ENCODE measurements at places on chromosomes 6 and 20. TPM values are rescaled to one million over a fixed set of nuclear protein-coding genes. Genes with fewer than 3 reads are reported as not detected.

GRCh38 chr6:139060332-139060731, 31.8 kb downstream of the ABRACL start:
- no peak for DNase-seq

- DNase-seq: no peak
Observed at GRCh38 chr20:17992847-17993513, 24.2 kb downstream of the MGME1 start.

DNA sequence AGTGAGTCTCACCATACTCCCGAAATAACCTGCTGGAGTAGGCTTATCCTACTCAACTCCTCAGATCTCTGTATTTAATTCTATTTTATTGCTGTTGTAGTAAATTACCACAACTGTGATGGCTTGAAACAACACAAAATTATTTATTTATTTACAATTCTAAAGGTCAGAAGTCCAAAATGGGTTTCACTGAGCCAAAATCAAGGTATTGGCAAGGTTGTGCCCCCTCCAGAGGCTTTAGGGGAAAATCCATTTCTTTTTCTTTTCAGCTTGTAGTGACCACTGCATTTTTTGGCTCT, 869 bp upstream of the SLC17A2 start:
- no peak for DNase-seq

DNA sequence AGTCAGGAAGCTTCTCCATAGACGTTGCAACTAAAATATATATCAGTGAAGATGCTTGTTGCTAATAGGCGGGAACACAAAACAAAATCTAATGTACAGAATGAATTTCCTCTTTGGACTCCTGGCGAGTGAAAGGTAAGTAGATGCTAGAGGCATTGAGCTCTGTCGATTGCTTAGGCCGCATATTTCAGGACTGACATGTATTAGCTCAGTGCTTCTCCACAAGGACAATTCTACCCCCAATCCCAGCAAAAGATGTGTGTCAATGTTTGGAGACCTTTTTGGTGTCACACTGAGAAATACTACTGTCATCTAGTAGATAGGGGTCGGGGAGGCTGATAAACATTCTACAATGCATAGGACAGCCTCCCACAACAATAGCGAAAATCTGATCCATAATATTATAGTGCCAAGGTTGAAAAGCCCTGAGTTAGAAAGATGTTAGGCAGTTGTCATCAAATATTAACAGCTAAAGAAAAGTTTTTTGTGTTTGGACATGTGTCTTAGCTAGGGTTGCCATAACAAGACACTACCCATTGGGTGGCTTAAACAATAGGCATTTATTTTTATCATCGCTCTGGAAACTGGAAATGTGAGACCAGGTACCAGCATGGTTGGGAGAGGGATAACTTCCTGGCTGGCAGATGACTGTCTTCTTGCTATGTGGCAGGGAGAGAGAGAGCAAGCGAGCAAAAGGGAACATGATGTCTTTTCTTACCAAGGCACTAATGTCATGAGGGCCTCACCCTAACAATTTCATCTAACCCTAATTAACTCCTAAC, 48.0 kb upstream of the BCAS1 start:
- DNase-seq: no peak

- no peak for DNase-seq
Observed at GRCh38 chr6:169141671-169142537, 111.7 kb downstream of the THBS2 start.

DNA sequence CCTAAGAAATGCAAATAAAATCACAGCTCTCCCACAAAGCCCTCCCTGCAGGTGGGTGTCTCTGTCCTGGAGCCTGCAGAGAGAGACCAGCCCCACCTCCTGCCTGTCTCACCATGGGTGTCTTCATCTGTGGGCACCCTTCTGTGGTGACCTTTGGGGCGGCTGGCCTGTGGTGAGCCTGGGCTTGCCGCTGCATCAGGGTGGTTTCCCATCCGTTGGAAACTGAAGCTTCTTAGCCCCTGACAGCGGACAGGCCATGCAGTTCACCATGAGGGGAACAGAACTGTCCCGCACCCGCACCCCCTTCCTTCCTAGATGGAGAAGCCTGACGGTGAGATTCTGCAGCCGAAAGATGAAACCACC, 42.3 kb upstream of the FRMD1 start:
- DNase-seq: no peak

- no peak for DNase-seq
Observed at GRCh38 chr6:15137086-15137485, 108.8 kb upstream of the JARID2 start.

DNA sequence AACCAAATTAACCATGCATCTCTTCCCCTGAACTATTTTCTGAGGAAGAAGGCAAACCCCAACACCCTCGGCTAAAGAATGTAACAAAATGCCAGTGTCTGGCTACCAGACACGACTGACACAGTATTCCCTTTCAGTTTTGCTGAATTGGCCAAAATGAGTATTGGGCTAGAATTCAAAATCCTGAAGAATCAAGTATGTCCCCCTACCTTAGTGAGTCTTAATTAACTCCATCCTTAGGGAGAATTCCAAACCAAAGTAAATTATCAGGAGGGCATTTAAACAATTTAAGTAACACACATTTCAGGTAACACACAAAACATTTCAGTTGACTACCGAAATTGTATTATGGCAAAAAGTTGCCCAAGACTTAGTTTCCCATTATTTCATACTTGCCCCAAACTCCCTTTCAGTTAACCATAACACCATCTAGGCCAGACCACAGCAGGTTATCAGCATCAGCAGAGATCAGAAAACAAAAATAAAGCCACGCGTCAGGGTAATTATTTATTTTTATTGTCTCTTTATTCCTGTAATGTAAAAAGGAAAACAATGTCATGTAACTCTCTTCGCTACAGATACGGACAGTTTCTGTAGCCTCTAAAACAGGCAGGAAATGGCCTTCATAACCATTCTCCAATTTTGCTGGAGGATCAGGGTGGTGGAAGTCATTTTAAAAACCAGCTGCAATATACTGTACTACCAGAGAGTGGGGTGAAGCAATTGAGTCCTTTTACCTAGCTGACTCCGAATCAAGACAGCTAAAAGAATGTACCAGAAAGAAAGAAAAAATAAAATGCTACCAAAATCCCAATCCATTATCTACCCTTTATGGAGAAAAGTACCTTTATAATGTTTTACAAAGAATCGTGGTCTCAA, 1.9 kb downstream of the SNX5 start:
- no peak for DNase-seq

GRCh38 chr6:116409756-116410155, 39.0 kb downstream of the DSE start:
- DNase-seq: no peak

- DNase-seq: no peak
Observed at GRCh38 chr20:9395971-9396370, 118.4 kb upstream of the LAMP5 start.

GRCh38 chr6:24340998-24341938, 16.6 kb downstream of the DCDC2 start:
- DNase-seq: no peak

DNA sequence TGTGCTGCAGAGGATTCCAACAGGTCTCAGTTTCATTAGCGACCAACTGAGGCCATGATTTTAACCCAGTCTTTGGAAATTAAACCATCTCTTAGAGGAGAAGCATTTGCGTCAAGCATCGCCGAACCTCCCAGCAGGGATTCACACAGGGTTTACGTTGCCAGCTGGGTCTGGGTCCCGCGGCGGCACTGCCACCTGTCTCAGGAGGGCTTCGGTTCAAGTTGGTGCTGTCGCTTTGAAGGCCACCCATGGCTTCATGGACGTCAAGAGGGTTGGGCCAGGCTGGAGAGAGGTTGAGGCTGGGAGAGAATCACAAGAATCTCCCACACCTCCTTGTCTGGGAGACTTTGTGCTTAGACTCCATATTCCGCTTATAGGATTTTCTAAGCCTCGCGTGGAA, 43.0 kb upstream of the FRMD1 start:
- no peak for DNase-seq

DNA sequence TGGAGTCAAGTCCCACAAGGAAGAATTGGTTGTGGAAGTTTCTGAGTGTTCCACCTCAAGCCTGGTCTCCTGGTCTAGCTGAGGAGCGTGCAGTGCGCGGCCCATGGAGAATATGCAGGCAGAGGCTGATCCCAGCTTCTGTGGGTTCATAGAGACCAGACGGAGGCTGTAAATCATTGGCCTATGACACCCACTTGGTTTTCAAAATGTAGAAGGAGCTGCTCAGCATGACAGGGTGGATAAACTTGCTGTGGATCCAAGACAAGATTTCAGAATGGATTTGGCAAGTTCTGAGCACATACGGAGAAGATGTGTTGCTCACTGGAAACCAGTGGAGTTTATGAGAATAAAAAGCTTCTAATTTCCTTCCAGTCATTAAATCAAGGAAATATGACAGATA, 744 bp downstream of the KIF25 start:
- no peak for DNase-seq

DNA sequence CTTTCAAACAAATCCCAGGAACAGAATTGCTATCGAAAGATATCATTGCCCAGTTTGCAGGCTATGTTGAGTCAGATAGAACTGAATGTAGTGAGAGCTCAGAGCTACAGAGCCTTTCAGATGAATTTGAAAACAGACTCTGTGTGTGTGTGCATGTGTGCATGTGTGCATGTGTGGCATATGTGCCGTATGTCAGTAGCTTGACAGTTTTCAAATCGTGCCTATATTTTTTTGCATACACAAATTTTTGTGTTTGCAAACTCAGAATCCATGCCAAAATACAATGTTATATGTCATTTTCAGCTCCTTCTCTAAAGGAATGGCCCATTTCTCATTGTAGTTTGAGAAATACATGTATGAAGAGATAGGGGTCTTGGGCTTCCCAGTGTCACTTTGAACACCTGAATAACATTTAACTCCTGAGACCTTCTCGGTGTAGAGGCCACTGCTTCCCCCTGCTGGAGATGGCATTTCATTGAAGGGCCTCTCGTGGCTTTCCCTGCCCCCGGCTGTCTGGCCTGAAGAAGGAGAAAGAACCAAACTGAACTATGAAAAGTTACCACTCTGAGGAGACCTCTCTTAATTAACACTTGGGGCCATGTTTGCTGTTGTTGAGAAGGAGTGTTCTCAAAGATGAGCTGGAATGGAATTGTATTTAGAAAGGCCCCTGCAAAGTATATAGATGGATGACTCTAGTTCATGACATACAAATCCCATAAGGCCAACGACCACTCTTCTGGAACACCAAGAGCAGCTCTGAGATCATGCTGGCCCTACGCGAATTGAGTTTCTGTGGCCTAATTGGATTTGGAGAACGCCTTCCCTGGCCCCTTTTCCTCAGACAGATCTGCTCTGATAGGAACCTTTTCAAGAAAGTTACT, 58.7 kb downstream of the VAPB start:
- no peak for DNase-seq

DNA sequence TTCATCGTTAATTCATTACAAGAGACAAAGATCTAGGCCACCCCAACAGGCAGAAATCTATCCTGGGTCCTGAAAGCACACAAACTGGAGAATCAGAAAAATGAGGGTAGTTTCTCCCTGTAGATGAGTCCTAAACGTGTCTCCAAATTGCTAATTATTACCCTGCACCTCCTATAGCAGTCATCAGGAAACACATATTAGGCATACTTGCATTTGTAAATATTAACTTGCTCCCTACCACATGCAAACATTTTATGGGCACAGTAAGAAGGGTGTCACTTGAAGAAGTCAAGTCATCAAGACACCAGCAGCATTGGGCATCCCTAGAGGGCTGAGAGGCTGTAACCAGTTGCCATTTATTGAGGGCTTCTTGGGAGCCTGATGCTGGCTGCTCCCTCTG, 17.9 kb upstream of the SIRPB1 start:
- no peak for DNase-seq

DNA sequence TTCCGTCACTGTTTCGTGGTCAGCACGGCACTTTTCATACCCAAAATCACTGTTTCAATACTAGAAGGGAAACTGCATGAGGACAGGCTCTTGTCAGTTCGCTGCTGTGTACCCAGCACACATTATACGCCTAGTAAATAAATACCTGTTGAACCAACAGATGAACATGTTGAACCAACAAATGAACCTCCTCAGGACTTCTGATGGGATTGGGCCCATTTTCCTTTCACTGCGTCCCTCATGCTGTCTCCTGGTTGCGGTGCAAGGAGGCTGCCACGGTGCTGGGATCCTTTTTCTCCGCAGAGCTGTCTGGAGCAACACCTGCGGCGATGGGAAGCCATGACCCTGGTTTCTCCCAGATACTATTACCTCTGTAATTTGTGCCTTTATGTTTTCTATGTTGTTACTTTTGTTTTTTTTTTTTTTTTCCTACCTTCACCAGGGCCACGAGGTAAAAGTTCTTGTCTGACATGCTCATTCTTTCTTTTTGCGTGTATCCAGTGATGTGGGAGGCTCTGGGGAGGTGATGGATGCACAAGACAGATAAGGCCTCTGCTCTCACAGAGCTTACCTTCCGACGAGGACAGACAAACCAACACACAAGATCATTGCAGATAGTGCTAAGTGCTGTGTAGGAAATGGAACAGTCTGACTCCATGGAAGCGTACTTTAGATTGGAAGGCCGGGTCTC, 1.1 kb downstream of the VAPB start:
- DNase-seq: no peak

DNA sequence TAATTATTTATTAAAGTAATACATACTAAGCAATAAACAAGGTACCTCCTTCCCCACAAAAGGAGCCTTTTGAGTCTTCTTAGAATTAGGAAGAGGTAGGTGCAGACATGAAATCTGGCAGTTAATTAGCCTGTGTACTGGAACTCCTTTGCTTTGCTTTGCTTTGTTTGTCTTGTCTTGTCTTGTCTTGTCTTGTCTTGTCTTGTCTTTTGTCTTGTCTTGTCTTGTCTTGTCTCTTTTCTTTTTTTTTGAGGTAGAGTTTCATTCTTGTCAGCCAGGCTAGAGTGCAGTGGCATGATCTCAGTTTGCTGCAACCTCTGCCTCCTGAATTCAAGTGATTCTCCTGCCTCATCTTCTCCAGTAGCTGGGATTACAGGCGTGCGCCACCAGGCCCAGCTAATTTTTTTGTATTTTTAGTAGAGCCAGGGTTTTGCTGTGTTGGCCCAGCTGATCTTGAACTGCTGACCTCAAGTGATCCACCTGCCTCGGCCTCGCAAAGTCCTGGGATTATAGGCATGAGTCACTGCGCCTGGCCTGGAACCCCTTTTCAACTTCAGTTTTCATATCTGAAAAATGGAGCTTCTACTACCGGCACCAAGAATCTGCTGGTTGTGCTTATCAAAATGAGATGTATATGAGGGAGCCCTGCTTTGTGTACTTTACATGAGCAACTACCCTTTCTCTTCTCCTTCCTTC, 301.2 kb downstream of the CDKAL1 start:
- no peak for DNase-seq

DNA sequence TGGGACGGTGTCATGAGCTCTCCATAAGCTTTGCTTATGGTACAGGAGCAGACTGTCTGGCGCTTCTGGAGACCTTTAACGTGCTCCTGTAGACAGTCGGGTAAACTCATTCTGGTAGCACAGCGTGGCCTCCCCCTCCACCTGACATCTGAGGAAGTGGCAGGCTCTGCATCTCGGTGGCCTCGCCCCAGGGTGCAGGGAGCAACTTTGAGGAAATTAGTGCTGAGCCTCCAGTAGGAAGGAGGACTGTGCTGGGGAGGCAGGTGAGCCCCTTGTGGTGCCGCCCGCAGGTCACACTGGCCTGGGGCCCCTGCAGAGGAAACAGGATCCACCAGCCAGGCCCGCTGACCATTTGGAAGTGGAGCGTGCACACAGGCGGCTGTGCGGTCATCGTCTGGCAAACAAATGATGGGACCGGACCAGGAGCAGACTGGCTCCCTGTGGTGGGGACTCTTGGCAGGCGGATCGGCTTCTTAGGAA, 57.9 kb downstream of the SYNJ2 start:
- no peak for DNase-seq

MCHR2 gene
- not detected for total RNA-seq

STMN3 gene
- 14.4 TPM for total RNA-seq

SPINT3 gene
- not detected for total RNA-seq

C6orf62 gene
- total RNA-seq: 72.2 TPM

Measured in thoracic aorta (tissue), 2 donors.